ENCODE measurements at places on chromosomes 13 and 19.

DNA sequence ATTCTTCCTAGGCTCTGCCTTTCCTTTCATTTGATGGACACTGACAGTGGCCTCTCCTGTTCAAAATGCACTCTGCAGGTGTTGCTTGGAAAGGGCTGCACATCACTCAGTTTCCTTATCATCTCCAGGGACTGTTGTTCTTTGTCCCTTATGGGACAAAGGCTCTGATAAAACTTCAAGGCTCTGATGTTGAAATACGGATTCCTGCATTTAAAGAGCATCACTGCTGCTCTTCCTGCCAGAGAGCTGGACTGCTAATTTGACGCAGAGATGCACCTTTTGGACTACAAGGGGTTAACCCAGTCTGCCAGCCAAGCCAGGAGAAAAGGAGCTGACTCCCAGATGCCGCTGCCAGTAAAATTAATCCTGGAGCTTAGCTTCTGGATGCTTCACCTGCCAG is 952.1 kb downstream of the DIAPH3 start:
- no peak overlapping the region for H3K4me3 ChIP-seq
- H3K27me3 ChIP-seq = no peaks in the 10 kb centered on the region
- H3K27ac ChIP-seq = no peak overlapping the region

- no peak overlapping the region for H3K4me3 ChIP-seq
- H3K27ac ChIP-seq = no peak overlapping the region
- H3K4me1 ChIP-seq = no peaks in the 10 kb centered on the region
- peaks cover 7% of the 10 kb centered on the region for H3K27me3 ChIP-seq
Observed at GRCh38 chr19:42151782-42152684, 19.8 kb upstream of the POU2F2 start.

- no peaks in the 10 kb centered on the region for H3K36me3 ChIP-seq
- peak; percentile 53 for DNase-seq
- no peaks in the 10 kb centered on the region for H3K27me3 ChIP-seq
- H3K4me3 ChIP-seq = no peak overlapping the region
- peaks cover 11% of the 10 kb centered on the region for H3K4me1 ChIP-seq
Observed at GRCh38 chr13:114038211-114038613, 64.3 kb upstream of the C13orf46 start.

DNA sequence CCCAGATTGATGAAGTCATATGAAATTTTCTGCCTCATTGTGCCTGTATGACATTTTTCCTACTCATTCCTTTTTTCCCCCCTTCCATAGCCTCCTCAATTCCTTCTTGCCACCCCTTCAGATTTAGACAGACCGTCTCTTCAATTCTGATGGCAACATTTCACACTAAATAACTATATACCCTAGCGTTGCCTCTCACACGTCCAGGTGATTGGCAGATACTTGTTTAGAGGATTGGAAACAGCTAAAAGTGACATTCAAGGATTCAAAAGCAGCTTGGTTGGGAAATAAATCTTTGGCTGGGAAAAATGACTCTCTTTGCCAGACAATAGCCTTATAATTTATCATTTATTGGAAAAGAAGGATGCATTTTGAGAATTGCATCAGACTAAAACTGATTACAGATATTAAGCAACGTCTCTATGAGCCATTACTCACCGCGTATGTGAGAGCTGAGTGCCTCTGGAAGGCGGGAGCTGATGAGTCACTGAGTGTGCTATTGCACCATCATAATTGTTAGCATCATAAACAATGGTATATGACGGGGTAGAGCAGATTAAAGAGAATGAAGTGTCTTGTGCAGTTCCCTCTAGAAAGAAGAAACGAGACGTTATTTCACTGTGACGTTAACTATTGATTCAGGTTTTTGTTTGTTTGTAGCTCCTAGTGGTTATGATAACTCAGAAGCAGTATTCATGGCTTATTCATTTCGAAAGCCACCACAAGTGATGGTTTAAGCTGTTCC is 61.1 kb upstream of the FAM216B start:
- H3K4me1 ChIP-seq = peaks cover 11% of the 10 kb centered on the region
- no peak overlapping the region for H3K27ac ChIP-seq
- DNase-seq = peak; percentile 81
- no peaks in the 10 kb centered on the region for H3K36me3 ChIP-seq
- no peak overlapping the region for H3K4me3 ChIP-seq
- no peaks in the 10 kb centered on the region for H3K27me3 ChIP-seq

DNA sequence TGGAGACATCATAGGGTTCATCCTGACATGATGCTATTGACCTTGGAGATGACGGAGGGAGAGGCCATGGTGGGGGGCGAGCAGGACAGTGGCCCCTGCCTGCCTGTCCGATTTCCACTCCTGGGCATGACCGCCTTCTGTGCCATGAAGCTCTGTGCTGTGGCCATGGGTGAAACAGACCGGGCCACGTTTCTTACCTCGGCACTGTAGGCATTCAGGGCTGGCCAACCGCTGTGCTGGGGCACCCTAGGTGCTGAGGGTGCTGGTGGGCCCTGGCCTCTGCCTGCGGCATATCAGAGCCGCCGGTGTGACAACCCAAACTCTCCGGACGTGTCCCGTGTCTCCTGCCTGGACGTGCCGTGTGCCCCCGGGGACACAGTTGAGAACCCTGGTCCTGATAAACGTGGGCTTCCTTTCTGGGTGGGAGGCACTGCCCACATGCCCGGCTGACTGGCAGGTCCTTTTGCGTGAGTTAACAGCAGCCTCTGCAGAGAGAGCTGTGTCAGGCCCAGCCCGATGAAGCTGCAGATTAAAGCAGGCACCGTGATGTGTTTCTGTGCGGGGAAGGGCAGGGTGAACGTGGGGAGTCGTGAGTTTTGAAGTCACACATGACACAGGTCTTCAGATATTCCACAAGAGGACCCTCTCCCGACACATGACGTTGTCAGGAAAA is 46.5 kb downstream of the TMEM255B start:
- no peaks in the 10 kb centered on the region for H3K27me3 ChIP-seq
- H3K36me3 ChIP-seq = no peaks in the 10 kb centered on the region
- no peak overlapping the region for H3K4me3 ChIP-seq
- no peak for DNase-seq
- H3K27ac ChIP-seq = no peak overlapping the region

DNA sequence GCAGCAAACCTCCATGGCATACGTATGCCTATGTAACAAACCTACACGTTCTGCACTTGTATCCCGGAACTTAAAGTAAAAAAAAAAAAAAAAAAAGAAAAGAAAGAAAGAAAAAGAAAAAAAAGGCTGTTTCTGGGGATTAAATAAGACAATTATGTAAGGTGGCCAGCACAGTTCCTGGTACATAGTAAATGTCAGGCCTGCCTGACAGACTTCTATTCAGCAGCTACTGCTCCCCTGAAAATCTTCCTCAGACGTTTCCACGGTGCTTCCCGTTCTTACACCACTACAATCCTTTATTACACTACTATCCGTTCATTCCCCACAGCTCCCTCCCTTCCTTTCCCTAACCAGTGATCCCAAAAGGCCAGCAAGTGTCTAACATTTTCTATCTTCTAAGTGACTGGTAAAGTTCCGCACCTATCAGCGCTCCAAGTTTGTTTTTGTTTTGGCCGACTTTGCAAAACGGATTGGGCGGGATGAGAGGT is 636 bp upstream of the RB1 start:
- DNase-seq = no peak
- H3K4me3 ChIP-seq = peak overlapping the region; percentile 88
- H3K27ac ChIP-seq = peak overlapping the region; percentile 96
- peaks cover 9% of the 10 kb centered on the region for H3K4me1 ChIP-seq
- no peaks in the 10 kb centered on the region for H3K27me3 ChIP-seq
- no peaks in the 10 kb centered on the region for H3K36me3 ChIP-seq

DNA sequence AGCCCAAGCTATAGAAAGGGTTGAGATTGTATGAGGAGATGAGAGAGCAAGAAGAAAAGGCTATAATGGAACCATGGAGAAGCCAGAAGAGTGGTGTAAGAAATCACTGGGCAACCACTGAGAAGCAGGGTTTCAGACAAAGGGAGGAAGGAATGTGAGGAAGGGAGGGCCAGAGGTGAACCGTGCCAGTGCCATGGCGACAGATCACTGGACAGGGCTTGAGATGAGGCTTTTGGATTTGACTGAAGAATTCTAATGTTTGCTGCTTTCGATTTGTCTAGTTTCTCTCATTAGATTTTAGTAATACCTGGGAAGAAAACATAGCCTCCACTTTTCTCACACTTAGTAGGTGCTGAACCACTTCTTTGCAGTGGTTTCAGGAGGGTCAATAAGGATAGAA is 6.3 kb upstream of the GPR183 start:
- H3K4me1 ChIP-seq = no peaks in the 10 kb centered on the region
- no peaks in the 10 kb centered on the region for H3K27me3 ChIP-seq
- no peak for DNase-seq
- no peak overlapping the region for H3K27ac ChIP-seq

DNA sequence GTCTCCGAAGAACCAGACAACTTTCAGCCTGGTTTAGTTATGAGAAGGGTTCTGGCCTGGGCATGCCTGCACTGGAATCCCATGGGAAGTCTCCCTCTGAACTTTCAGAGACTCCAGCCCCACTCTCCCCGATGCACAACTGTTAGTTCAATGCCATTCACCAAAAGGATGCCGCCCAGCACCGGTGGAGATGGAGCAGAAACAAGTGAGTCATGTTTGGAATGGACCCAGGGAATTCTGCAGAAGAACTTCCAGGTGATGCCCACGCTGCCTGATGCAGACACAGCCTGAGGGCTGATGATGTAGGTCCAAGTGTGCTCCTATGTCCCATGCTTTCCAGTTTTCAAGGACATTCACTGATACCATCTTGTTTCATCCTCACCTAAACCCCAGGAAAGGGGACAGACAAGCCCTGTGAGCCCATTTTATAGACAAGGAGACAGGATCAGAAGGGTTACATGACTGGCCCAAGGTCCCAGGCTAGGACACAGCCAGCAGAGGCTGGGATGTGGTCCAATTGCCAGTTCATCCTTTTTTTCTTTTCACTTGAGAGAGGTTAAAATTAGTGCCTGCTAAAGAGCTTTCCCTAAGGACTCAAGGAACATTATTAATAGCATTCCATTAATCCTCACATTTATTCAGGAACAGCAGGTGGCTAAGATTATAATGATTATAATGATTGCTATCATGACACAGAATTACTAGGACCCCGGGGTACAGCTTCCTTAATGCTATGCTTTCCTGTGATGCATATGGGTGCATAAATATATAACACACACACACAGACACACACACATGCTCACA is 39.5 kb downstream of the SIAH3 start:
- peak; percentile 22 for DNase-seq
- no peaks in the 10 kb centered on the region for H3K27me3 ChIP-seq
- H3K4me3 ChIP-seq = no peak overlapping the region
- H3K36me3 ChIP-seq = no peaks in the 10 kb centered on the region

GRCh38 chr19:40398417-40399131 is 8.6 kb upstream of the HIPK4 start:
- H3K36me3 ChIP-seq = no peaks in the 10 kb centered on the region
- no peak overlapping the region for H3K27ac ChIP-seq
- DNase-seq = no peak
- H3K4me1 ChIP-seq = no peaks in the 10 kb centered on the region
- H3K27me3 ChIP-seq = no peaks in the 10 kb centered on the region

DNA sequence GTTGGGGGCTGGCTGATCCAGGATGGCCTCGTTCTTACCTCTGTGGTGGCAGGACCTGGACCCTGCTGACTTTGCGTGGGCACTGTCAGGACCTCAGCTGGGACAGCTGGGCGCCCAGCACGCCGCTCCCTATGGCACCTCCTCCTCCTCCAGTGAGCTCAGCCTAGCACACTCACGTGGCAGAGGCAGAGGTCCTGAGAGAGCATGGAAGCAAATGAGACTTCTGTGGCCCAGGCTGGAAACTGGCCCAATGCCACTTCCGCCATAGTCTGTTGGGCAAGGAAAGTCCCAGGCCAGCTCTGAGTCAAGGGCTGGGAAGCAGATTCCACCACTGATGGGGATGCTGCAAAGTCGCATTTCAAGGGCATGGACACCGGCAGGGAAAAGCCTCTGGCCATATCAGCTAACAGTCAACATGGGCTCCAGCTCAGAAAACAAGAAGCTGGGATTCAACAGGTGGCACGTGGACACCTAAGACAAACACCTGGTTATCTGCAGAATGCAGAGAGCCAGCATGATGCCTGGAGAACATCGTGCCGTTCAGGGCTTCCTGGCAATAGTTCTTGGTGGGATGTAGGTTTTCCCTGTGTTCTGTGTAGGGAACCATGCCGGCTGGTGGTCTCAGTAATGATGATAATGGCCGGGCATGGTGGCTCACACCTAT is 16.7 kb downstream of the MYBPC2 start:
- no peak for DNase-seq
- H3K4me1 ChIP-seq = no peaks in the 10 kb centered on the region
- H3K36me3 ChIP-seq = no peaks in the 10 kb centered on the region
- no peaks in the 10 kb centered on the region for H3K27me3 ChIP-seq
- no peak overlapping the region for H3K27ac ChIP-seq

DNA sequence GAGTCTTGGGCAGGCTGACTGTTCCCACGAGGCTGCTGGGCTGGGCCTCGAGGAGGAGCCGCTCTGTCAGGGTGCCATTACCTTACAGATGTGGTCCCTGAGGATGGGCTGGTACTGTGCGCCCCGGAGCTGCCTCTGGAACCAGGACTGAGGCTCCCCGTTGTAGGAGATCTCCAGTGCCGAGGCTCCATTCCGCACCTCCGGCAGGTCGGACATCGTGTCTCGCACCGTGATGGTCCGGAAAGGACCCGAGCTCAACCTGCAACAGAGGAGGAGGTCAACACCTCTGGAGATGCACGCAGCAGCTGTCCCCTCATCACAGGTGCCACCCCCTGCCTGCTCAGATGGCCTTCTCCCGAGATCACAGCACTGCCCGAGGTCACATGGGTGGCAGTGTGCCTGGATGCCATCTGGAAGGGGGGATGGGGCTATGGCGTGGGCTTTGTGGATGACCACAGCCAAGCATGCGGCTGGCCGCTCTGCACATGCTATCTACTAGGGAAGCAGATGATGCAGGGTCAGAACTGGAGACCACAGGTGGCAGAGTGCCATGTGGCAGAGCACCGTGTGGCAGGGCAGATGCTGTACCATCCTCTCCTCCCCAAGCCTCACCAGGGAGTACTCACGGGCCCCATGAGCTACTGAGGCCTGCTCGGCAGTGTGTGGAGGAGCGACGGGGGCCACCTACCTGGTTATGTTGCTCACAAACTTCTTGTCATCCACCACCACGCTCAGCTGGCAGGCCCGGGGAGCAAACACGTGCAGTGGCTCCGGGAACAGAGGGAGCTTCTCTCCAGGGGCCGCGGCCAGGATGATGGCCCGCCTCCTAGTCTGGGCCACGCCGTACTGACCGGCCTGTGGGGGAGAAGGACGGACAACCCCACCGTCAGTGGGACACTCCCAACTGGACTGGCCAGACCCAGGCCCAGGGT is 18.3 kb upstream of the EIF3G start:
- H3K4me3 ChIP-seq = no peak overlapping the region
- H3K27ac ChIP-seq = no peak overlapping the region
- peaks cover 97% of the 10 kb centered on the region for H3K36me3 ChIP-seq

GRCh38 chr13:99419591-99420243 is 81.6 kb upstream of the TM9SF2 start:
- H3K27me3 ChIP-seq = no peaks in the 10 kb centered on the region
- no peak for DNase-seq
- peaks cover 5% of the 10 kb centered on the region for H3K4me1 ChIP-seq
- H3K27ac ChIP-seq = no peak overlapping the region
- H3K4me3 ChIP-seq = no peak overlapping the region
